ENCODE measurements at places on chromosomes 6 and 20. TPM values are rescaled to one million over a fixed set of nuclear protein-coding genes. Genes with fewer than 3 reads are reported as not detected.
A peak's percentile ranks its signal among the peaks of the same experiment; 100 is the strongest.

GRCh38 chr20:44326391-44327159 is 10.3 kb upstream of the R3HDML start:
- H3K4me1 ChIP-seq, result no peaks in the 10 kb centered on the region
- DNase-seq, result no peak
- H3K36me3 ChIP-seq, result no peaks in the 10 kb centered on the region
- peaks cover 9% of the 10 kb centered on the region for H3K27me3 ChIP-seq
- no peak overlapping the region for H3K27ac ChIP-seq

GRCh38 chr20:19275630-19276071 is 63.2 kb downstream of the SLC24A3 start:
- H3K27ac ChIP-seq, result no peak overlapping the region
- no peaks in the 10 kb centered on the region for H3K36me3 ChIP-seq

- no peaks in the 10 kb centered on the region for H3K4me1 ChIP-seq
- H3K27me3 ChIP-seq, result no peaks in the 10 kb centered on the region
- H3K36me3 ChIP-seq, result no peaks in the 10 kb centered on the region
- no peak overlapping the region for H3K4me3 ChIP-seq
- no peak overlapping the region for H3K27ac ChIP-seq
- peak; percentile 89 for DNase-seq
Observed at GRCh38 chr6:154675602-154676088, 57.6 kb upstream of the SCAF8 start.

DNA sequence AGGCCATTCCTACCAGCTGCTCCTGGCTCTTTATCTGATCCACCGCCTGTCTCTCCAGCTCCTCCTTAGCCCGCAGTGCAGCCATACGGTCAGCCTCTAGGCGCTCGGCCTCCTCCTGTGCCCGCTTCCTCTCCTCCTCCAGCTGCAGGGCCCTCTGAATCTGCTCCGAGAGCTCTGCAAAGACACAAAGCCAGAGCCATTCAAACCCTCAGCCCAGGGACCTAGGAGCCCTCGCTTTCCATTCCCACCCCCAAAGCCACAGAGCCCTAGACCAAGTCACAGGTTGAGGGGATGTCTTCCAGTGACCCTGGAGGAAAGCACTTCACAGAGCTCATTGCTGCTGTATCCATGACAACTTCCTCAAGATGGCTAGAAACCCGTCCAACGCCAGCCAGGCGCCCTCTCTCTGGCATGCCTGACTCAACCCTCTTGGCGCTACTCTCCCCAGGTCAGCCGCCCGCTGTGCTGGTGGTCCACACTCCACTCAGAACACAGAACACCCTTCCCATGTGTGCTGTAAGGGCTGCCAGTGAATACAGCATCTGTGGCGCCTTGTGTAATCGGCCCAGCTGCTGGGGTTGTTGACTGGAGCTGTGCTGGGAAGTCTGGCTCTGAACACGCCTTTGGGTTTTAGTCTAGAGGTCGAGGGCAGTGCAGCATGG is 49.3 kb downstream of the EZR start:
- no peak overlapping the region for H3K4me3 ChIP-seq
- H3K4me1 ChIP-seq, result peaks cover 42% of the 10 kb centered on the region
- DNase-seq, result no peak

- H3K4me1 ChIP-seq, result peaks cover 20% of the 10 kb centered on the region
- no peak overlapping the region for H3K27ac ChIP-seq
- peak; percentile 62 for DNase-seq
- peaks cover 28% of the 10 kb centered on the region for H3K27me3 ChIP-seq
Observed at GRCh38 chr6:138546733-138547185, 47.5 kb upstream of the NHSL1 start.

- H3K27ac ChIP-seq, result no peak overlapping the region
- H3K27me3 ChIP-seq, result no peaks in the 10 kb centered on the region
- H3K4me3 ChIP-seq, result no peak overlapping the region
Observed at GRCh38 chr20:49110767-49111694, 64.9 kb downstream of the CSE1L start.

- no peak overlapping the region for H3K4me3 ChIP-seq
- DNase-seq, result no peak
- no peak overlapping the region for H3K27ac ChIP-seq
- no peaks in the 10 kb centered on the region for H3K4me1 ChIP-seq
- H3K27me3 ChIP-seq, result peaks cover 18% of the 10 kb centered on the region
Observed at GRCh38 chr6:148969603-148970061, 222.8 kb downstream of the UST start.

- H3K4me3 ChIP-seq, result no peak overlapping the region
- no peak for DNase-seq
Observed at GRCh38 chr6:56807989-56808337, 146.9 kb upstream of the BEND6 start.

The HLA-DMB gene
- total RNA-seq, result 19.1 TPM

The ACTL10 gene
- total RNA-seq, result 4.5 TPM

The EMILIN3 gene
- not detected for total RNA-seq

All from activated CD4-positive, alpha-beta memory T cell treated with anti-CD3 and anti-CD28 coated beads, Interleukin-2, amount 10 ng/mL, durations not matched to agents 7 days and 5 days (primary cell).